Gastrocnemius medialis (tissue), 4 donors: ENCODE measurements at places on chromosomes 2 and 18. TPM values are rescaled to one million over a fixed set of nuclear protein-coding genes. Genes with fewer than 3 reads are reported as not detected.

DNA sequence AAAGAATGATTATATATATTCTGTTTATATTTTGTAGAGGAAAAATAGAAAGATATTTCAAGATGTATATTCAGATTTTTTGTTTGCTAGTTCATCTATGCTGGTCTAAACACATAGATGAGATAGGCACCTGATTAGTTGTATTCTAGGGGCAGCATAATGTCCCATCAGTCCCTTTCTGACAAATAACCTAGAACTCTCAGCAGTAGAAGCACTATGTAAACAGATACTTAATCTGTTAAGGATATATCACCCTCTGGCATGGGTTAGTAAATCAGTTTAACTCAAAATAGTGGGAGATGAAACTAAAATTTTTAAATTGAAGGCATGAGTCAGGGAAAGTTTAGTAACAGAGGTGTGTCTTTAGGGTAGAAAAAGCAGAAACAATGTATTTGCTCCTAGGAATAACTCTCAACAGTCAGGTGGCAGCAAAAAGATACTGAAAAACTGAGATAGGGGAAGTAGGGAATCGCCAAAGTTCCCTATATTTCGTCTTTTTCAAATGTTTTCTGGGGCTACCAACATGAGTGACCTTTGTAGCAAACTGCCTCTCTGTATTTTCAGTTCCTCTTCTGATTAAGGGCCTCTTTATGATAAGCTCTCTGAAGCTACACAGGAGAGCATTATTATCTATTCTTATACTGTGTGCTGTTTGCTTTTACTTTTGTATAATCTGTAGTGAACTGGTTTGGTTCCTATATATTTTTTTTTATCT, 5.7 kb downstream of the PPP1R1C start:
- no peaks in the 10 kb centered on the region for H3K27me3 ChIP-seq
- no peak overlapping the region for H3K4me3 ChIP-seq
- peaks cover 15% of the 10 kb centered on the region for H3K4me1 ChIP-seq
- H3K27ac ChIP-seq, result no peak overlapping the region
- H3K36me3 ChIP-seq, result no peaks in the 10 kb centered on the region

DNA sequence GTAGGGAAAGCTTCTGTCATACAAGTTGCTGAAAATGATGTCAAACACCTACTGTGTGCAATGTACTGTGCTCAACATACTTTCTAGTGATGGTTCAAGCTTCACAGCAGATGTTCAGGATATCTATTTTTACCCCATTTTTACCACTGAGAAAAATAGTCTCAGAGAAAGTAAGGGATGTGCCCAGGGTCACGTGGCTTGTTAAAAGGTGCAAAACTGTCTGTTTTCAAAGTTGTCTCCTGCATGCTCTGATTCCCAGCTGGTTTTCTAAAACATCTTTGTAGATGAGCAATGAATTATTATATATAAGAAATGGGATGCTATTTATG, 145.5 kb upstream of the LHCGR start:
- H3K4me1 ChIP-seq, result no peaks in the 10 kb centered on the region
- no peaks in the 10 kb centered on the region for H3K36me3 ChIP-seq
- no peak overlapping the region for H3K4me3 ChIP-seq
- DNase-seq, result no peak
- H3K27me3 ChIP-seq, result no peaks in the 10 kb centered on the region

DNA sequence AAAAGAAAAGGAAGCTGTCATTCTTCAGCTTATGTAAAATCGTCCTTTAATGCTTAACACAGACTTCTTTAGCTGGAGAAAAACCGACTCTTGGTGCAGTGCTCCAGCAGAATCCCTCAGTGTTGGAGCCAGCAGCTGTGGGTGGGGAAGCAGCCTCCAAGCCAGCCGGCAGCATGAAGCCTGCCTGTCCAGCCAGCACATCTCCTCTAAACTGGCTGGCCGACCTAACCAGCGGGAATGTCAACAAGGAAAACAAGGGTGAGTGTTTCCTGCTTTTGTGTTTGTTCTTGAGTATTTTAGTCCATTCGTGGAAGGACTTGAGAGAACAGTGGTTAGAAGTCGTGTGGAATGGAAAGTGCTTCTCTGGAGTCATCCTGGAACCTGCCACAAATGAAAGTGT, 38.9 kb downstream of the KDM3A start:
- no peak overlapping the region for H3K4me3 ChIP-seq
- no peak overlapping the region for H3K27ac ChIP-seq
- H3K4me1 ChIP-seq, result no peaks in the 10 kb centered on the region
- H3K36me3 ChIP-seq, result peaks cover 89% of the 10 kb centered on the region

DNA sequence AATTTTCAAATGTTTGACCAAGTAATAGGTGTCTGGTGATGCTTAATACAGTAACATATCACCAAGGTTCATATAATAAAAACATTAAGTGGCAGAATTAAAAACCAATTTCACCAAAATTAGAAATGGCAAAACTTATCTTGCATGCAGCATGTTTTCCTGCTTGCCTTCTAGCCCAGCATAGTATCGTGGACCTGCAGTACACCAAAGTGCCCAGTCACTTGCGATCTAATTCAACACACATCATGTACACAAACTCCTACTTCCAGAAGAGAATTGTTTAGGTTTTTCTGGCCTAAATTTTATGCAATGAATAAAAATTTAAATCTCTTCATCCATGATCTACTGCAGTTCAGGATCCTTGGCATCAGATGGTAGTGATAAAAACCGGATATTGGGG, 28.9 kb downstream of the LPIN2 start:
- DNase-seq, result no peak
- H3K27ac ChIP-seq, result no peak overlapping the region
- H3K36me3 ChIP-seq, result no peaks in the 10 kb centered on the region
- H3K4me3 ChIP-seq, result no peak overlapping the region

DNA sequence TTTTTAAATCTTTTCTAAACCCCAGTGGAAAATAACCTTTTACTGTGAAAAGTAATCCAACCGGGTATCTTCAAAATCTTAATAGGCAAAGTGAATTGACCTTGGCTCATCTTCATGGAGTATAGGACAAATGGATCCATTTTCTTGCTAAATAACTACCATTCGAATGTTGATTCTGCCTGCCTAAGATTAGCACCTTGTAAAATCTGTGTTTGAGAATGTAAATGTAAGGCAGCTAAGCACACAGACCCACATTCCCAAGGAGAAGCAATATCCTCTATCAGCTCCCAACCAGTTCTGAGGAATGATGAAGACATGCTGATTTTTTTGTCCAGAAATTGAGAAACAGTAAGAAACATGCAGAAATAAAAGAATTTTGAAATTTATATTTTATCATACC, 509.8 kb upstream of the SMIM21 start:
- no peak for DNase-seq
- H3K27me3 ChIP-seq, result no peaks in the 10 kb centered on the region
- H3K36me3 ChIP-seq, result no peaks in the 10 kb centered on the region

- peaks cover 7% of the 10 kb centered on the region for H3K4me1 ChIP-seq
- no peaks in the 10 kb centered on the region for H3K27me3 ChIP-seq
- no peak overlapping the region for H3K27ac ChIP-seq
- no peak overlapping the region for H3K4me3 ChIP-seq
These were observed 133.6 kb downstream of the NFATC1 start for GRCh38 chr18:79529296-79529695.

The MDH1B gene
- total RNA-seq, result 1.6 TPM

The LRP1B gene
- 3.3 TPM for total RNA-seq

The HOXD3 gene
- not detected for total RNA-seq

The AMER3 gene
- not detected for total RNA-seq

The FRZB gene
- total RNA-seq, result 1.3 TPM

The KANSL1L gene
- 21.9 TPM for total RNA-seq

The RAB6C gene
- total RNA-seq, result not detected

The RSAD2 gene
- total RNA-seq, result 4.1 TPM
